Dermis microvascular lymphatic vessel endothelial cell (primary cell): ENCODE measurements at places on chromosomes 7 and 10. TPM values are rescaled to one million over a fixed set of nuclear protein-coding genes. Genes with fewer than 3 reads are reported as not detected.

Gene AGFG2
- total RNA-seq = 28.5 and 51.7 TPM in 2 replicates

Gene AS3MT
- 0.64 and 0.76 TPM in 2 replicates for total RNA-seq

Gene HTR7
- under 0.01 and 0.13 TPM in 2 replicates for total RNA-seq

Gene PAPSS2
- 52.6 and 102 TPM in 2 replicates for total RNA-seq

Gene LDB3
- not detected in 2 replicates for total RNA-seq
